GOT3 (cell line): ENCODE measurements at places on chromosomes 7 and 10.

- no peak for DNase-seq
Measured at GRCh38 chr10:124875596-124875995, 66.3 kb upstream of the ZRANB1 start.

DNA sequence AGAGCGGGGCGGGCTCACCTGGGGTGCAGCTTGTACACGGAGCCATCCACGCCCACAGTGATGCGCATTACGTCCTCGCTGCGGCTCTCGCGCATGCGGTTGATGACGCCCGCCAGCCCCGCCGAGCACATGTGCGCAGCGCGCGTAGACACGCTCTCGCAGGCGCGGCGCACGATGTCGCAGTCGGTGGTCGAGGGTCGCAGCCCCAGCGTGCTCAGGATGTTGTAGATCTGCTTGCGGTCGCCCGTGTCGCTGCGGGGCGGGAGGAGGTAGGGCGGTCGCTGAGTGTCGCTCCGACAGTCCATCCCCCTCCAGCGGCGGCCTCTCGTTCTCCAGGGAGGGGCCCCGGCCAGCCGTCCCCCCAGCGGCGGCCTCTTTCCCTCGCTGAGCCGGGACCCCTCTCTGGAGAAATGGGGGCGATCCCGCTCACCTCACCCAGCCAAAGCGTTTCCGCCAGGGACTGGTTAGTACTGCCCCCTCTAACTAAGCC lies 4.4 kb upstream of the MYL7 start:
- DNase-seq = no peak

- DNase-seq = no peak
Measured at GRCh38 chr7:106693677-106694353, 32.9 kb upstream of the CCDC71L start.

GRCh38 chr10:60139798-60140566 lies 233.6 kb upstream of the CCDC6 start:
- no peak for DNase-seq

DNA sequence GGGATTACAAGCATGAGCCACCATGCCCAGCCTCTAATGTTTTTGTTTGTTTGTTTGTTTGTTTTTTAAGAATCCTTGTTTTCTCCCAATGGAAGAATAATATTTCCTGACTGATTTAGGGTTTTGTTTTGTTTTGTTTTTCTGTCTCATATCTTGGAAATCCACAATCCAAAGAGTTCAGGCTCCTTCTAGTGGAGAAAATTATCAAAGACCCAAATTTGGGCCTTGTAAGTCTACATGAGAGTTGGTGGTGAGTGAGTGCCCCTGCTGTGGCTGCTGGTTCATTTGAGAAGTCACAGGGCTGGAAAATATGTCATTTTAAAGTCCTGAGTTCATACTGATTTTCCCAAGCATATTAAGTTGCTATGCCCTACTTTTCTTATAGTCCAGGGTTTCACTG lies 33.5 kb upstream of the KLHL7 start:
- no peak for DNase-seq

- DNase-seq = no peak
Measured at GRCh38 chr7:102063690-102064180, 222.9 kb upstream of the SH2B2 start.
